ENCODE measurements at places on chromosomes 13 and 19.

DNA sequence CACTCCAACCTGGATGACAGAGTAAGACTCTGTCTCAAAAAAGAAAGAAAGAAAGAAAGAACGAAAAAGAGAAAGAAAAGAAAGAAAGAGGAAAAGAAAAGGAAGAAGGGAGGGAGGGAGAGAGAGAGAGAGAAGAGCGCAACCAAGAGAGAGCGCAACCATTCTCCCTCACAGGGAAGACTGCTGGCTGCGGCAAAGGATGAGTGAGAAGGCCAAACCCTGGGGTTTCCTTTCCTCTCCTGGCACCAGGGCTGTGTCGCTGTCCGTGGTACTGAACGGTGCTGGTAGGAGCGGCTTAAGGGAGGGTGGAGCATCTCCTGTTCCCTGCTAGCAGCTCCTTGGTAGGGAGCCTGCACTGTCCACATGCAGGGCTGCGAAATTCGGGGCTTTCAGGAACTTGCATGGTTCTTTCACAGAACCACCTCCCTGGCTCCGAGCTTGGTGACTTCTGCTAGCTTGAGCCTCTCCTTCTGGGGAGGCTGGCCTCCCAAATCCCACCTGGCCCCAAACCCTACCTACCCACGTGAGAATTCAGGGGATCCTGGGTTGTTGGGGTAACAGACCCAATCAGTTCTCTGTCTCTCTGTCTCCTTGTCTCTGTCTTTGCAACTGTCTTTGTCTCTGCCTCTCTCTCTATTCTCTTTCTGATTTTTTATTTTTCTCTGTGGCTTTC lies 51.1 kb upstream of the ZNRF4 start:
- DNase-seq: peak; percentile 85

GRCh38 chr19:15354566-15355296 lies 22.4 kb upstream of the BRD4 start:
- no peak for DNase-seq

GRCh38 chr13:109697936-109698335 lies 88.4 kb downstream of the IRS2 start:
- no peak for DNase-seq

GRCh38 chr19:10830931-10831779 lies 4.9 kb downstream of the TMED1 start:
- DNase-seq: no peak

DNA sequence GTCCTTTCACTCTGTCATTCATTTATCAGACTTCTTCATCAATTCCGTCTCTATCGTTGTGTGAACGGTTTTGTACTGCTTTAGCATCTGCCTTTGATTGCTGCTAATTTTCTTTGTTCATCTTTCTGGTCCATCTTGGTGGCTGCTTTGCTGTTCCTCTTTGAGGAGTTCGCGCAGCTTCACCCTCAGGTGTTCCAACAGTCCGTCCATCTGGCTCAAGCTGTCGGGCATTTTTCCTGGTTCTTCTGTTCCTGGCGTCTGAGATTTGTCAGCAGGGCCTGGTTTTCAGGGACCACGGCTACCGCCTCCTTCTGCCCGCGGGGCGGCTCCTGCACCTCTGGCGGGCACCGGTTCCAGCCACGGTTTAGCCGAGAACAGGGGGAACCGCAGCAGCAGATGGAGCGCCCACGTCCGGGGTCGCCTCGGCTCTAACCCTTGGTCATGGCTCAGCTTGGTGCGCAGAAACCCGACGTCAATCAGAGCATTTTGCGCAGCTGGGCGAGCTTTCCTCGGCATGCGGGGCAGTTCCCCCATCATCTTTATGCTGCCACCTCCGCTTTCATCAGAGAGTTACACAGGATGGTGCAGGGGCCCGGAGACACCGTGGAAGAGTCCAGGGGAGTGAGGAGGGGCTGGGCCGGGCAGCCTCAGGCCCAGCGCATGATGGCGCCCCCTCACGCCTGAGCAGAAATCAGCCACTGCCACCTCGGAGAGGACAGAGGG lies 89.5 kb downstream of the ZNF100 start:
- DNase-seq: no peak

GRCh38 chr13:76383676-76384461 lies 502.3 kb downstream of the KCTD12 start:
- peak; percentile 21 for DNase-seq

GRCh38 chr13:47930649-47931165 lies 70.4 kb downstream of the SUCLA2 start:
- DNase-seq: no peak

DNA sequence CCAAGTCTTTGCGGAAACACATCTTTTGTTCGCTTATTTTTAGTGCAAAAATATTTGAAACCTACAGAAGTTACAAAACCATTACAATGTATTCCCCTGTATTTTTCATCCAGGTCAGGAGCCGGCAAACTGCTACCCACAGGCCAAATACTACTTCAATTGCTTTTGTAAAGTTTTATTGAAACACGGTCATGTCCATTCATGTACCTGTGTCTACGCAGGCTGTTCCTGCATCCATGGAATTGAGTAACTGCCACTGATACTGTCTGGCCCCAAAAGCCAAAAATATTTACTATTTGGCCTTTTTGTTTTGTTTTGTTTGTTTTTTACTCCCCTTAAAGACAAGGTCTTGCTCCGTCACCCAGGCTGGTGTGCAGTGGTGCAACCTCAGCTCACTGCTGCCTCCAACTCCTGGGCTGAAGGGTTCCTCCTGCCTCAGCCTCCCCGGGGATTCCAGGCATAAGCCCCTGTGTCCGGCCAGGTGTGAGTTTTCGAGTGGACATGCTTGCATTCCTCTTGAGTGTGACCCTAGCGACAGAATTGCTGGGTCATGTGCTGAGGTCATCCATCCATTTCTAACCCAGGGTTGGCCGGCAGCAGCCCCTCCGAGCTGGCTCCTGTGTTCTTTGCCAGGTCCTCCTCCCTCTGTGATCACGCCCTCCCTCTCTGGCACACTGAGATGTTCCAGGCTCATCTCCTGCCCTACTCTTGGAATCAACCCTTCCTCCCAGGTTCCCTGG lies 10.9 kb upstream of the S1PR4 start:
- no peak for DNase-seq

GRCh38 chr13:81551036-81551435 lies 1210.1 kb upstream of the SPRY2 start:
- DNase-seq: no peak

GRCh38 chr13:75724752-75725517 lies 88.8 kb downstream of the LMO7 start:
- DNase-seq: peak; percentile 63

- no peak for DNase-seq
These were observed 35.6 kb downstream of the COL4A1 start for GRCh38 chr13:110271313-110271712.

DNA sequence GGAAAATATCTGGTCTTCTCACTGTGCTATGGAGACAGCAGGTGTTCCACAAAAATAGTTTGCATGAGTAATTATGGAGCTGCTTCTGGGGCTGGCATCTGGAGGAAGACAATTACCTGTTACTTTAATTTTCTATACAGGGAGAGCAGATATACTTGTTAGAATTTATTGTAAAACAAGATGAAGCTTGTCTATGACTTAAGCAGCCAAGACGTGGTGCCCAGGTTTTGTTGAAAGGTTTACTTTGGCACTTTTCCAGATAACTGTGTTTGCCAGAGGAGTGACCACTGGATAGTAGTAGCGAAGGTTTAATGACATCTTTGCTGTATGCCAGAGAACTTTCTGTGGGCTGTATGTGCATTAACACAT lies 134.5 kb upstream of the KL start:
- DNase-seq: no peak

DNA sequence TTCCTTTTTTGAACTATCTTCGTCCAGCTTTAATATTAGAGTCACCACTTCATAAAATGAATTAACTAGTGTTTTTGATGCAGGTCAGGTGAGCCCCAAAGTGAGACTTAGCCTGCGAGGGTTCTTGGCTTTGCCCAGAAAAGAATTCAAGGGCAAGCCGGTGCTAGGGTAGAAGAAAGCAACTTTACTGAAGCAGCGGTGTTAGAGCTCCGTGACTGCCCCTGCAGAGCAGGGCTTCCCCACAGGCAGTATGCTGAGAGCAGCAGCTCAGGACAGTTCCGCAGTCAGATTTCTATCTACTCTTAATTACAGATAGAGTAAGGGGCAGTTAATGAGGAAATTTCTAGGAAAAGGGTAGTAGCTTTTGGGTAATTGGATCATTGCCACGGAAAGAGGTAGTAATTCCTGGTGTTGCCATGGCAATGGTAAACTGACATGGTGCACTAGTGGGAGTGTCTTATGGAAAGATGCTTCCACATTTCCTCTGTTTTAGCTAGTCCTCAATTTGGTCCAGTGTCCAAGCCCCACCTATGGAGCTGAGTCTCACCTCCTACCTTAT lies 432.2 kb upstream of the ZNF507 start:
- no peak for DNase-seq

DNA sequence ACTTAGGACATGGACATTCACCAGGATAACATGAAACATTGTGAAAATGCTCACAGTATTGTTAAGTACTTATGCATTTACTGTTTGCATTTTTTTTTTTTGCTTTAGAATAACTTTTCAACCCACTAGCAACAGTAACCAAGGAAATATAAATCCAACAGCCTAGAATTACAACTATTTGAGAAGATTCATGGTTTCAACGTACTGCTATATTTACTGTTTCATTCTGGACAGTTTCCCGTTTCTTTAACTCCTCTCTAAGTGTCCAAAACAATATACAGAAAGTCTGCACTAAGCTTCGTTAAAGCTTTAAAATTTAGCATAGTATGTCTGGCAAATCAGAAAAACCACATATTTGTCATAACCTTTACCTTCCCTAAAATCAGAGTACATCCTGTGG lies 2.7 kb downstream of the SMAD9 start:
- DNase-seq: no peak

- no peak for DNase-seq
These were observed 2.5 kb downstream of the SSC5D start for GRCh38 chr19:55490478-55491432.

DNA sequence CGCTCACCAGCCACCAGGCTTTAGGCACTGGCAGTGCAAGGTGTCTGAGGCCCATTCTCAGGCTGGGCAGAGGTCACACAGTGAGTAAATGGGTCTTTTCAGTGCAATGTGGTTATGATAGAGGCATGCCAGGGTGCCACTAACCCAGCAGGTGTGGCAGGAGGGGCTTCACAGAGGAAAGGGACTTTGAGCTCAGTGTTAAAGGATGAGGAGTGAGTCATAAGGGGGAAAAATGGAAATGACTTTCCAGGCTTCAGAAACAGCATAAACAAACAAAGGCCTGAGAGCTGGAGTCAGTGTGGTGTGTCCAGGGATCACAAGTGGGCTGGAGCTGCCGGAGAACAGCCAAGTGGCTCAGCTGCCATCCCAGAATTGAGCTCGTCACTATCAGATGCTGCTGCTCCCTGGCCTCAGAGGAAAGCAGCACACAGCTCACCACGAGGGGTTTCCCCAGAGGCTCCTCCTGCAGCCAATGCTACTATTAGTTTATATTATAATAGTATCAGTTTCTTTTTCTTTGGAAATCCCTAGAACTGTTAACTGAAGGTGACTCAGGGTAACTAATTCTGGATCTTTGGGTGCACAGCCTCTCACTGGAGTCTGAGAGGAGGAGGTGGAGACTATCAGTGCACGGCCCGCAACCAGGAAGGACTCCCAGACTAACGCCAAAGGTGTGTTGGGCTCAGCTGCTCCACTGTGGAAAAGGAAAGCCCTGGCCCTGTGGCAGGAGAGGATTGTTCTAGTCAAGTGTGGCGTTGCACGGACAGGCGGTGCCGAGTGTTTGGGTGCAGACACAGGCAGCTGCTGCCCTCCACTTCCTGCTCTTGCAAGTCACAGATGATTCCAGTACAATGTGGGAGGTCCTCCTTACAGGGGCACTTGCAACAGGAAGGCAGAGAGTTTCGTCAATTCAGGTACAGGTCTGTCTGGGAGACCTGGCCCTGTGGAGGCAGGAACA lies 39.5 kb downstream of the DHRS12 start:
- peak; percentile 75 for DNase-seq

DNA sequence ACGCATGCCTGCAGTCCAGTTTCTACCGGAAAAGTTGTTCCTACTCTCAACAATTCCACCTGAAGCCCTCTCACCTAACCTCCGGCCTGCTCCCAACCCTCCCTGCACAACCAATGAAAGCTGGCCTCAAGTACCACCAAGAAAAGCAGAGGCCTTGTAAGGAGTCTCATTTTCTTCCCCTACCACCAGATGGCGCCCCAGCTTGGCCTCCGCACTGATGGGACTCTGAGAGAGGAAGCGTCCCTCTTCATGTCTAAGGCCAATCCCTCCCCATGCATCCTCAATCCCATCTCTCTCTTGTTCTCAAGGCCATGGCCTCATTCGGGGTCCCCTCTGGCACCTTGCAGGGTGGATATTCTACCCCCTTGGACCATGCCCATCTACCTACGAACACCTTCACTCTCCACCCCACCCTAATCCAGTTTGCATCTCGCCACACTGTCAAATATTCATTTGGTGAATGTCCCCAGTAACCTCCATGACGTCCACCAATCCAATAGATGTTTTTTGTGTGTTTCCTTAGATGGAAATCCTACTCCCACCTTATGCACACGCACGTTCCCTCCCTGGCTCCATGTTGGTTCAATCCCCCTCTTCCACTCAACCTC lies 412.8 kb downstream of the ZNF536 start:
- peak; percentile 4 for DNase-seq

- DNase-seq: no peak
These were observed 13.2 kb downstream of the B3GNT8 start for GRCh38 chr19:41413947-41414346.

GRCh38 chr19:33260628-33261418 lies 35.2 kb upstream of the SLC7A10 start:
- DNase-seq: no peak
